ENCODE measurements at places on chromosomes 4 and X.

- DNase-seq = no peak
These were observed 36.9 kb upstream of the MED14 start for GRCh38 chrX:40772290-40772689.

DNA sequence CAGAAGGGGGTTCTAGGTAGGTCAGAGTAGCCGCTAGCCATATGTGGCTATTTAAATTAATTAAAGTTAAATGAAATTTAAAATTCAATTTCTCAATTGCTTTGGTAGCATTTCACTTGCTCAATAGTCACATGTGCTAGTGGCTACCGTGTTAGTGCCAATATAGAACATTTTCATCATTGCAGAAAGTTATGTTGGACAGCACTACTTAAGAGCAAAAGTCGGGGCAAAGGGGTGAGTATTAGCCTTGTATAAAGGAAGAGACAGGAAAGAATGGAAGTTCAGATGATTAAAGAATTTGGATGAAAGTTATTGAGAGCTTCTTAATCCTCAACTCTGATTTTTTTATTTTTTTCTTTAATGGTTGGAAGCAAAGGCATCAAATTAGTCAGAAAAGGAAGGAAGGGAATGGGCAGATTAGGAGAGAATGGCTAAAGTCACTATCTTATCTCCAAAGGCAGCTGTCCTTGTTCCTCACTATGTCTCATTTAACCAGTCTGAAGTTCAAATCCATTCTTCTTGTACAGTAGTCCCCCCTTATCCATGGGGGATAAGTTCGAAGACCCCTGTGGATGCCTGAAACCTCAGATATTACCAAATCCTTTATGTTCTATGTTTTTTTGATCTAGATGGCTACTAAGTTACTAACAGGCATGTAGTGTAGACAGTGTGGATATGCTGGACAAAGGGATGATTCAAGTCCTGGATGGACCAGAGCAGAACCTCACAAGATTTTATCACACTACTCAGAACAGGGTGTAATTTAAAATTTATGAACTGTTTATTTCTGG is 22.9 kb downstream of the OCIAD1 start:
- no peak for DNase-seq

GRCh38 chr4:126906466-126906865 is 726.3 kb upstream of the INTU start:
- no peak for DNase-seq

GRCh38 chrX:123230798-123231197 is 46.7 kb downstream of the GRIA3 start:
- no peak for DNase-seq

GRCh38 chr4:153683763-153684181 is 308 bp upstream of the TLR2 start:
- no peak for DNase-seq

DNA sequence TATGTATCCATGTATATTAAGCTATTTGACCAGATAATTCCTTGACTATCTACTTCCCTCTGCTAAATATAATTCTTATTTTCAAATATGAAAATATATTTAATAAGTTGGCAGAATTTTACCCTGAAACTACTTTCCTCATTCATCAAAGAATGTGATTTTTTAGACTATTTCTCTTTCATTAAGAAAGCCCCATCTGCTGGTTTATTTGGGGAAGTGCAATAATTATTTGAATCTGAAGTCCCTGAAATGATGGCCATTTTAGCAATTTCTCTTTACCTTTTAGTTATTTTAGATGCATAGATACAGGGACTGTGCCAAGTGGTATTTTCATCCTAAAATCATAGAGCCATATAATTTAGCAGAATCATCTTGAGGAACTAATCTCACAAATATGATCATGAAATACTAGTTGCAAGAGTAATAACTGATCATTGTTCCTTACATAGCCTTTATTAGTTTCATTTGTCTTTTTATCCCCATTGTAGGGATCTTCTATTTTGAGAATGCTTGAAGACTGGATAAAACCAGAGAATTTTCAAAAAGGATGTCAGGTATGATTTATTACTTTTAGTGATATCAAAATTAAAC is 39.0 kb downstream of the ENPEP start:
- DNase-seq = peak; percentile 57
